ENCODE measurements at places on chromosomes 6 and 20.

DNA sequence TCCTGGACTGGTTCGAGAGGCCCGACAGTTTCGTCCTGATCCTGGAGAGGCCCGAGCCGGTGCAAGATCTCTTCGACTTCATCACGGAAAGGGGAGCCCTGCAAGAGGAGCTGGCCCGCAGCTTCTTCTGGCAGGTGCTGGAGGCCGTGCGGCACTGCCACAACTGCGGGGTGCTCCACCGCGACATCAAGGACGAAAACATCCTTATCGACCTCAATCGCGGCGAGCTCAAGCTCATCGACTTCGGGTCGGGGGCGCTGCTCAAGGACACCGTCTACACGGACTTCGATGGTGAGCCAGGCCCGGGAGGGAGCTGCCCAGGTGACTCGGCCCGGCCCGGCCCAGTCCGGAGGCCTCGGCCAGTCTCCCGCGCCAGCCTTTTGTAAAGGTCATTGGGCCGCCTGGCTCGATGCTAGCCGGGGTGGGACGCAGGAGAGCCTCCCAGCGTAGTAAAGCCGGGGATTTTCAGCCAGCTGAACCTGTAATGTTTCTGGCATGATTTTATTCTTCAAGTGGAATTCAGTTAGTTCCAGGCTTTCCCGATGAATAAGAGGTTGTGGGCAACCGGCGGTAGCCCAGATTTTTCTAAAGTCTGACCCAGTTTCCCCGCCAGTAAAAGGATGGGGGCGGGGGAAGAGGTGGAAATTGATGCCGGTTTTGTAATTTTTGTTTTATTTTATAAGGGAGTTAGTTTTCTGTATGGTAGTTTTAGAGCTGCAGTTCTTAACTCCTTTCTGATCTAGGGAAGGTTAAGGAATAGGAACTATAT, 1.4 kb downstream of the PIM1 start:
- no peak for DNase-seq

GRCh38 chr6:111808493-111808892, 64.8 kb downstream of the FYN start:
- no peak for DNase-seq

DNA sequence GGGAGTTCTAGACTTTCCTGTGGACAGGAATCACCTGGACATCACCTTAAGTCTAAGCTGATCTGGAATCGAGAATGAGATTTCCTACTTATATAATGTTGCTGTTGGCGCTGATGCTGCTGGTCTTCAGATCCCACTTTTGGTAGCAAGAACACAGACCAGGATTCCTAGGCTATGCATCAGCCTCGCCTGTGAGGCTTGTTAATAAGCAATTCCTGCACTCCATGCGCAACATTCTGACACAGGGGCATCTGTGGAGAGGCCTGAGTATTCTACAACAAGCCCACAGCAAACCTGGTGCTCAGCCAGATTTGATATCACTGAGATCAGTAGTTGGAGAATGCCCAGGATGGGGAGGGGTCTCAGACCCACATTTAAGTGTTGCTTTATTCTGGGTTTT, 52.0 kb upstream of the TRIM26 start:
- no peak for DNase-seq

- no peak for DNase-seq
Observed at GRCh38 chr20:43940518-43941225, 26.0 kb downstream of the TOX2 start.

GRCh38 chr6:75824160-75824559, 75.1 kb downstream of the MYO6 start:
- DNase-seq: no peak

DNA sequence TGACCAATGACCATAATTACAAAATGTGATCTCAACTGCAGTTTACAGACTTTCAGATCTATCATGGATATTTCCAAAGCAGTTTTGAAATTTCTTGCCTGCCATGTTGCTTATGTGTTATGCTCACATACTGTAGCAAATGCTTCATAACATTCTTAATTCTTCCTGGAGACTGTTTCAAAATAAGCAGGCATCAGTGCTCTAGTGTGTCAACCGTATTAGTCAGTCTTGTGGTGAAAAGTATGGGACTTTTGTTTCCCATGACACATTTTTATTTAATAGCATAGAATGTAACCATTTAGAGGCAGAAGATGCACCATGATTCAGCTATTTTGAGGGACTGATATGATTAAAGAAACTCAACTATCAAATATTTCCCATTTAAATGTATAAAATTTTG, 1.7 kb downstream of the POPDC3 start:
- DNase-seq: no peak

- DNase-seq: no peak
Observed at GRCh38 chr6:39923394-39923793, 10.9 kb downstream of the MOCS1 start.

- DNase-seq: no peak
Observed at GRCh38 chr20:45503403-45503802, 12.0 kb downstream of the SPINT3 start.

GRCh38 chr6:22826961-22827360, 257.6 kb downstream of the HDGFL1 start:
- DNase-seq: no peak

- DNase-seq: no peak
Observed at GRCh38 chr6:124869416-124869815, 92.8 kb upstream of the RNF217 start.

- DNase-seq: no peak
Observed at GRCh38 chr6:3310703-3311102, 52.0 kb downstream of the PSMG4 start.

Data from CD4-positive, alpha-beta T cell treated with Interferon gamma for 1 hour (primary cell).